ENCODE measurements at places on chromosomes 1 and 21. TPM values are rescaled to one million over a fixed set of nuclear protein-coding genes. Genes with fewer than 3 reads are reported as not detected.

DNA sequence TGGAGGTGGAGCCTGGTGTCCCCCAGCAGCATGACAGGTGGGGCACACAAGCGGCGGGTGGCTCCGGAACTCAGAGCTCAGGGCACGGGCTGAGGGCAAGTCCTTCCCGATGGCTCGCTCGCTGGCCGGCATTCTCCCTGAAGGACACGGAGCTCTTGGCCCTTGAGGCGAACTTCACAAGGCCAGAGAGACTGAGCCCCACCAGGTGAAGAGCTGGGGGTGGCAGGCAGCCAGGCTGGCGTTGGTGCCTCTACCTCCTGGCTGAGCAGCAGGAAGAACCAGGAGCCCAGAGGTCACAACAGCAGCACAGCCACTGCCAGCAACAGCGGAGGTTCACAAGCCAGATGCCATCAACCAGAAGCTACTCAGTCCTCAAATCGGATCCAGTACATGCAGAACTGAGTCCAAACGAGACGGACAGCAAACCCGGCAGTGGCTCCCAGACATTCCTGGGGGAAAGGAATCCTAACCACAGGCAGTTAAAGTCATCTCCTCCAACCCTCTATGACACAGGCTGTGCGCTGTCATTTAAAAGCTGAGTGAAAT, 54.1 kb downstream of the NPHP4 start:
- no peak for DNase-seq

DNA sequence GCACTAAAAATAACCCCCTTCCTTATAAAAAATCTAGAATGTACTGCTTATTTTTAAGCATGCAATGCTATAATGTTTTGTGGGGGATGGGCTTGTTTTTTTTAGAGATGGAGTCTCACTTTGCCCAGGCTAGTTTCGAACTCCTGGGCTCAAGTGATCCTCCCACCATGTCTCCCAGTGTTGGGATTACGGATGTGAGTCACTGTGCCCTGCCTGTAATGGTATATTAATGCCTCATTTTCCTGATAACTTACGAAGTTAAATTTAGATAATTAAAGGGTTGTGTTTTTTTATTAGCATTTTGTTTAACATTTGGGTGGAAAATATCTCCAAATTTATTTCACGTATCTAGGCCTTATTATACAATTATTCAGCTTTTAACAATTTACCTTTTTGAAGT, 6.5 kb downstream of the RNF11 start:
- DNase-seq, result no peak

GRCh38 chr1:20921285-20921684, 134.2 kb upstream of the HP1BP3 start:
- DNase-seq, result no peak

Gene HPCA
- total RNA-seq, result not detected

DNA sequence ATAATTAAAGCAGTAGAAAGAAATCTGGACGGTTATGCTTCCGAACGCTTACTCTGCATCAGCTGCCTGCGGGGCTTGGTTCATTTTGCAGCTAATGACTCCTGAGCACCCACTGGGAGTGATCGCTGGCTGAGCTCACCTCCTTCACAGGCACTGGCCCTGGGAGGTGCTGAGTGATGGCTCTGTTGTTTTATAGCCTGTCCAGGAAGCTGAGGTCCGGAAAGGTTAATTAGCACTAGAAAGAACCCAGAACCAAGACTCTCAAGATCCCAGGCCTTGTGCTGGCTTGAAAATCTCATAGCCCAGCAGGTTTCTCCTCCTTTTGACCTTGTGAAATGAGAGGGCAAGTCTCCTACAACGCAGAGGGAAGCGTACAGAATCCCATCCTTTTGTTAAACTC, 226.2 kb downstream of the AJAP1 start:
- no peak for DNase-seq

DNA sequence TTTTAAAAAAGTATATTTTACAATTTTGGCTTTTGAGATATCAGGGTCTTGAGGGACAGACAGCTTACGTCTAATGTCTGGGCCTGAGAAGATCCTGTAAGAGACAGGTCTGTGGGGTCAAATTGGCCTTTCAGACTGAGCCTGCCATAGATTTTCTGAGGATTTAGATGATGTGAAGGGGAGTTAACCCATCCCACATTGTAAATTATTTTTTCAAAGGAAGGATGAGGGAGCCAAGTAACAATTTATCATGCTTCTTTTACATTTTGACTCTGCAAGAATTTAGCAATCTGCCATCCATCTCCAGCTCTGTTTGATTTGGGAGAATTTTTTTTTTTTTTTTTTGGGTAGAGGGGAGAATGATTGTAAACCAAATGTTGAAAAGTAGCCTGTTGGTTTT, 160.9 kb downstream of the ROR1 start:
- DNase-seq, result no peak

- DNase-seq, result no peak
Measured at GRCh38 chr21:42892582-42892930, 553 bp upstream of the NDUFV3 start.

Measured in lung microvascular endothelial cell (primary cell).